Vagina (tissue), 2 donors: ENCODE measurements at places on chromosomes 3 and 15.

DNA sequence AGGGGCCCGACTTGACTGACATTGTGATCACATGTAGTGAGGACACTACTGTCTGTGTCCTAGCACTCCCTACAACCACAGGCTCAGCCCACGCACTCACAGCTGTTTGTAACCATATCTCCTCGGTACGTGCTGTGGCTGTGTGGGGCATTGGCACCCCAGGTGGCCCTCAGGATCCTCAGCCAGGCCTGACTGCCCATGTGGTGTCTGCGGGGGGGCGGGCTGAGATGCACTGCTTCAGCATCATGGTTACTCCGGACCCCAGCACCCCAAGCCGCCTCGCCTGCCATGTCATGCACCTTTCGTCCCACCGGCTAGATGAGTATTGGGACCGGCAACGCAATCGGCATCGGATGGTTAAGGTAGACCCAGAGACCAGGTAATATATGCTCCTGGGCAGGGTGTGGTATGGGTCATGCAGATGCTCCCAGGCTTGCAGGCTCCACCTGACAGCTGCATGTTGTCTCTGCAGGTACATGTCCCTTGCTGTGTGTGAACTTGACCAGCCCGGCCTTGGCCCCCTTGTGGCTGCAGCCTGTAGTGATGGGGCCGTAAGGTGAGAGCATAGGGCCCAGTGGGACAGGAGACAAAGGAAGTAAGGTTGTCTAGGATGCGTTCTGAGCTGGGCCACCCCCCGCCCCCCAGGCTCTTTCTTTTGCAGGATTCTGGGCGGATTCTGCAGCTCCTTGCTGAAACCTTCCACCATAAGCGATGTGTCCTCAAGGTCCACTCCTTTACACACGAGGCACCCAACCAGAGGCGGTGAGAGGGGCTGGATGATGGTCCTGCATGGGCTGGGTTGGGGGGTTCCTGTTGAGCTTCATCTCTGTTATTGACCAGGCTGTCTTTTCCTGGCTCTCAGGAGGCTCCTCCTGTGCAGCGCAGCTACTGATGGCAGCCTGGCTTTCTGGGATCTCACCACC lies 4.4 kb downstream of the DALRD3 start:
- no peak overlapping the region for H3K4me3 ChIP-seq
- no peak overlapping the region for H3K27ac ChIP-seq
- H3K36me3 ChIP-seq: peaks cover 42% of the 10 kb centered on the region
- no peak for DNase-seq
- peaks cover 39% of the 10 kb centered on the region for H3K4me1 ChIP-seq

DNA sequence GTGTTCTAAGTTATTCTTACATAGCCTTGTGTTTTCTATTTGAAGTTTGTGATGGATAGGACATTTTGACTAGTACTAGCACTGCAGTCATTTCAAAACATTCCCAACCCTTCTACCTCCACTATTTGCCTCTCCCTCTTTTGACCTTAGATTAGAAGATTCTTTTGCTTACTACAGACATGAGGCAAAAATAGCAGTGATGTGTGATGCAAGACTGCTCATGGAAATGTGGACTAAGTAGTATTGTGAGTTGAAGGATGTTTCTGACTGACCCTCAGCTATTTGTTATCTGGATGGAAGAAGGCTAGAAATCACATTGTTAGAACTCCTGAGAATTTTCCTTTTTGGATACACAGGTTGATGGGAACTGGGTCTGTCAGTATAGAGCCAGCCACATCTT lies 45.9 kb downstream of the ATP2C1 start:
- no peak overlapping the region for H3K4me3 ChIP-seq
- H3K4me1 ChIP-seq: no peaks in the 10 kb centered on the region
- H3K27me3 ChIP-seq: no peaks in the 10 kb centered on the region
- H3K36me3 ChIP-seq: no peaks in the 10 kb centered on the region

DNA sequence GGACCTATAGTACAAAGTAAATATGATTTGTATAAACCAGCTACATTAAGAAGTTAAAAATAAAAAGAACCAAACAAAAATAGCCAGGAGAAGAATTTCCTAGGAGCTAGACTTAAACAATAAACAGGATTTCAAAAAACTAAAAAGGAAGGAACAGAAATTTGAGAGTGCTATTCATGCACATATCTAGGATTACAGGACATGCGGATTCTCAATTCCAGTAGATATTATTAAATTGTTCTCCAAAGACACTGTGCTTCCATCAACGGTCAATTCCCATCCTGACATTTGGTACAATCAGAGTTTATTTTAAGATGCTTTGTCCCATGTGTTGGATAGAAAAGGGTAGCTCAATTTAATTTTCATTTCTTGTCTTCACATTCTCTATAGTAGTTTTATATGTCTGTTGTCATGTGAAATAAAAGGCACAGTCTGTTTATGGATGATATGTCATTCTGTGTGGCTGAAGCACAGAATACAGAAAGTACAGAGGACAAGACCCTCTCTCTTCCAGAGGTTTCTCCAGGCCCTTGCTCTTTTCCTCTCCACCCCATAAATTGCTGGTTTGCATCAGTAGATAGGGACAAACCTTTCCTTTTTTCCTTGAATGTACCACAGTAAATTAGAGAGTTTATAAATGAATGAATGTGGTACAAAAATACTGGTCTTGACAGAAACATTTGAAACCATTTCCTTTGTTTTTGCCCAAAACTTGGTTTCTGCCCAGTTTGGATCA lies 3.5 kb downstream of the PLOD2 start:
- no peaks in the 10 kb centered on the region for H3K27me3 ChIP-seq
- H3K4me3 ChIP-seq: peak overlapping the region; percentile 12
- no peak for DNase-seq
- peak overlapping the region; percentile 95 for H3K27ac ChIP-seq
- H3K36me3 ChIP-seq: no peaks in the 10 kb centered on the region

DNA sequence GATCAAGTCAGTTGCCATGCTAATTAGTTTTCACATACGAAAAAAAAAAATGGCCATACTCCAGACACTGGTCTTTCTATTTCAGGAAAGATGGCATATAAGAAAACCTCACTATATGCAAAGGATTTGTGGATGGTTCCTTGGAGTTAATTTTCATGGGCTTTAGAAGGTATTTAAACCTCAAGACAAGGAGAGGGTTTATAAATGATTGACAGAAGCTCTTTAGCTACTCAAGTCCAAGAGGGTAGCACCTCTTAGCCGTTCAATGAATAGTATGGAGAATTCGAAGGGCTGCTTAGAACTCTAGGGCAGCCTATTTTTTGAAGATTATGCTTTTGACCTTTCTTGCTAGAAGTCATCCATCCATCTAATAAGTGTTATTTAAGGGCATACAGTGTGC lies 41.7 kb downstream of the RBMS3 start:
- no peaks in the 10 kb centered on the region for H3K36me3 ChIP-seq
- H3K27ac ChIP-seq: no peak overlapping the region
- peaks cover 17% of the 10 kb centered on the region for H3K4me1 ChIP-seq
- H3K27me3 ChIP-seq: no peaks in the 10 kb centered on the region
- no peak for DNase-seq

DNA sequence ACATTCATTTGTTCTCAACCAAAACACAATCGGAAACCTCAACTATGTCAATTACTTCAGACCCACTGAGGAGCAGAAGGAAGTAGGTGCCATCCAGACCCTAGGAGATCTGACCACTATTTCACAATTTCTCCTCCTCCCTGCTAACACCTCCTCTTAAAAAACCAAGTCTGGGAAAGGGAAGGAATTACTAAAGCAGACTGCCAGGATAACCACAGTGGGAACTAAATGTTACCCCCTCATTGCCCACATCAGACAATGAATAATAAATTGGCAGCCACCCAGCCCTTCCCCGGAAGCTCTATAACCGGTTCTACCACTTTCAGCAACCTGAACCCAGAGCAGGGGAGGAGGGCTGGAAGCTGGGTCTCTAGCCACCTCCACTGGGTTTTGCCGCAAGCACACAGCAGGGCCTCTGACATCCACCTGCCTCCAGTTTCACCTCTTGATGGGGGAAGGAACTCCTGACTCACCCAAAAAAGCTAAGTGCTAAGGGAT lies 17.6 kb downstream of the C15orf62 start:
- H3K4me3 ChIP-seq: no peak overlapping the region
- H3K4me1 ChIP-seq: peaks cover 32% of the 10 kb centered on the region
- H3K27me3 ChIP-seq: no peaks in the 10 kb centered on the region
- peak overlapping the region; percentile 24 for H3K27ac ChIP-seq
- no peaks in the 10 kb centered on the region for H3K36me3 ChIP-seq
- DNase-seq: no peak
